ENCODE measurements at places on chromosomes 2 and 18.

DNA sequence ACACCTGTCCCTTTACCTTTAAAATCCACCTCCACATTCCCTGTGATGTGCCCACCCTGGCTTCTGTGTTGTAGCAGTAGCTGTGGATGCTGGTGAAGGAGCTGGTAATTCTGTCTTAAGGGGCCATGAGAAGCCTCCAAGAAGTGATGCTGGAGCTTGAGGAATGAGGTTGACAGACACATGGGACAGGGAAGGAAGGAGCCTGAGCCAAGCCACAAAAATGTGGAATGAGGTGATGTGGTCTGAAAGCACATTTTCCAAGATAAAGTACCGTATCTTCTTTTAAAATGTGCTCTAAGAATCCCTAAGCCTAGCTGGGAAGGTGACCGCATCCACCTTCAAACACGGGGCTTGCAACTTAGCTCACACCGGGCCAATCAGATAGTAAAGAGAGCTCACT, 31.2 kb downstream of the VWA3B start:
- DNase-seq: no peak

GRCh38 chr2:57693965-57694364, 352.6 kb upstream of the VRK2 start:
- no peak for DNase-seq

DNA sequence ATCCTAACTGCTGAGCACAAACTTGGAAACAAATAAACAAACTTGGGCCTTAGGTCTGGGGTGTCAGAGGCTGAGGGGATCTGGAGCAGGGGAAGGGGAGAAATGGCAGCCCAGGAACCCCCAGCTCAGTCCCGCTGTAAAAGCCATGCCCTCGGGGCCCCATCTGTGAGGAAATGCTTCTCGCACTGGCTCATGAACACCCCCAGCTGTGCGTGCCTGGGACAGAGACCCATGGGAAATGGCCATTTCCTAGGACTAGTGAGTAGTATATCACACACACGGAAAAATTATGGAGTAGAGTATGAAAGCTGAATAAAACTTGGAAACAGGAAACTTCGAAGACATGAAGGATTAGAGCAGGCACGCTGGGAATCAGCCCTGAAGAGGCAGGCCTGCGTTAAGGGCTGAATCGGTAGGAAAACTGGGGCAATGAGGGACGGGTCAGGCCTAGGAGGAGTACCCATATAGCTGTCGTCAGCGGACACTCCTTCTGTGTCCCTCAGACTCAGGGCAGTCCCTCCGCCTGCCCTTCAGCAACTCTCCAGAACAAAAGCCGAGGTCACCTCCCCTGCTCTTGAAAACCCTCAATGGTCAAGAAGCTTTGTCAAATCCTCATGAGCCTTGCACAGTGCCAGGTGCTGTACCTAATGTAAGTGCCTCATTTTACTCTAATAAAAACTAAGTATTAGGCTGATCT, 120.8 kb upstream of the ODC1 start:
- DNase-seq: no peak

GRCh38 chr2:241868661-241869081, 858 bp upstream of the RTP5 start:
- no peak for DNase-seq

DNA sequence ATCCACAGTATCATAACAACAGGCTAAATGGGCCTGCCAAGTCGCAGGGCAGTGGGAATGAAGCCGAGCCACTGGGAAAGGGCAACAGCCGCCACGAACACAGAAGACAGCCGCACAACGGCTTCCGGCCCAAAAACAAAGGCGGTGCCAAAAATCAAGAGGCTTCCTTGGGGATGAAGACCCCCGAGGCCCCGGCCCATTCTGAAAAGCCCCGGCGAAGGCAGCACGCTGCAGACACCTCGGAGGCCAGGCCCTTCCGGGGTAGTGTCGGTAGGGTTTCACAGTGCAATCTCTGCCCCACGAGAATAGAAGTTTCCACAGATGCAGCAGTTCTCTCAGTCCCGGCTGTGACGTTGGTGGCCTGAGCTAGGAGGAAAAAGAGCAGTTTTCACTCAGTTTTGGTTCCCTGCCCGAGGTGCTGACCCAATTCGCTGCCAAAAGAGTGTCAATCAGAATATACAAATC, 32.2 kb downstream of the KCTD18 start:
- DNase-seq: no peak

- DNase-seq: no peak
Observed at GRCh38 chr2:121359170-121359569, 74.2 kb upstream of the TFCP2L1 start.

GRCh38 chr2:222410534-222410933, 13.8 kb upstream of the SGPP2 start:
- no peak for DNase-seq

DNA sequence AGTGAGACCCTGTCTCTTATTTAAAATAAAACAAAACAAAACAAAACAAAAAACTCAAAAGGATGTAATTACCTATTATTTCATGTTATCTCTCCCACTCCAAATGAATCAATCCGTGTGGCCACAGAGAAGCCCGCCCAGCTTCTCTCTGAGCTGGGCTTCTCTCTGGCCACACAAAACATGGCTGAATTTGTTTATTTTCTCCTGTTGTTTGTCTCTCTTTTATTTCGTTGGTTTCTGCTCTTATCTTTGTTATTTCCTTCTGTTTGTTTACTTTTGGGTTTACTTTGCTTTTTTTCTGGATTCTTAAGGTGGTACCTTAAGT, 1.5 kb upstream of the TRABD2A start:
- DNase-seq: no peak

All from activated naive CD4-positive, alpha-beta T cell (primary cell).